ENCODE measurements at places on chromosomes 7 and 10.

DNA sequence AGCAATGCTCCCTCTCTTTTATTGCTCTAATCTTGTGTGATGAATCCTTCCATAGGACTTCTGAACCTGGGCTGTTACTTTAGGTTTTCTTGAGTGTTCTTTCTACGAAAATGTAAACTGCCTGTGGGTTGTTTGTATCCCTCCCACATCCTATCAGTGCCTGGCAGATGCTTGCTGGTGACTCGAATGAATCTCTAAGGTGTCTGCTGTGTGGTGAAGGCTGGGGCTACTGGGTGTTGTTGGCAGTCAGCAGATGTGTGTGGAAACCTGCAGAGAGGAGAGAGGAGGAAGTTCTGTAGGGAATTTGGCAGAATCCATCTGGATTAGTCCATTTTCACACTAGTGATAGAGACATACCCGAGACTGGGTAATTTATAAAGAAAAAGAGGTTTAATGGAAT, 639.4 kb downstream of the CALN1 start:
- no peak for DNase-seq

DNA sequence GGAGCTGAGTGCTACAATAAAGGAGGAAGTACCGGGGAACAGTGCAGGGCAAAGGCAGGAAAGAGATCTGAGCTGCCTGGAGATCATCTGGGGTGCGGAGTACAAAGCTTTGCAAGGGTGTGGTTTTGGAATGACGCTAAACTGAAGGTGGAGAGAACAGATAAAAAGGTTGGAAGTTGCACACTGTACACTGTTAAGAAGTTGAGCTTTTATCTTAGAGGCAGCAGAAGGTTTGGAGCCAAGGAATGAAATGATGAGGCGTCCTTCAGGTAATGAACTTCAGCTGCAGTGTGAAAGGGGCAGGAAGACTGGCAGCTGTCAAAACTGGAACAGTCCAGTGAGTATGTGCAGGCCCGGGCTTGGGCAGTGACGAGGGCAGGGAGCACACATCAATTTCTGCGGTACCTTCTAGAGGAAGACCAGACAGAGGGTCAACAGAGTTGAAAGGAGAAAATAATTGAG, 7.2 kb upstream of the ANKRD61 start:
- no peak for DNase-seq

GRCh38 chr7:42831718-42832522, 80.0 kb downstream of the C7orf25 start:
- no peak for DNase-seq

GRCh38 chr10:77182803-77183202, 454.8 kb downstream of the KCNMA1 start:
- DNase-seq, result no peak

- DNase-seq, result no peak
These were observed 5.8 kb downstream of the MALRD1 start for GRCh38 chr10:19054289-19054835.

- DNase-seq, result no peak
These were observed 1173.5 kb upstream of the AUTS2 start for GRCh38 chr7:68424658-68425297.

DNA sequence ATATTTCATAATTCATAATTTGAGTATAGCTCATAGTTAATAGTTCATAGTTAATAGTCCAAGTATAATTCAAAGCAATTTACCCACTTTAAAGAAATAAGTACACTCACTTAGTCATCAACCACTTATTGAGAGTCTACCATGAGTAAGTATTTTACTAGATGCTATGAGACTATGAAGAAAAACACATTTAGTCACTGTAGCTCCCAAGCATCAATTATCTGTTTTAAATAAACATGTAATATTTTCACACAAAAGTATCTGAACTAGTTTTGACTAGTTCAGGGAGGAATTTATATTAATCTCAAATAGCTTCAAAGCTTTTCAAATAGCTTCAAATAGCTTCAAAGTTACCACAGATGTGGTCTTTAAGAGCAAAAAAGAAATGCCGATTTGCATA, 119.2 kb downstream of the ANK3 start:
- no peak for DNase-seq

DNA sequence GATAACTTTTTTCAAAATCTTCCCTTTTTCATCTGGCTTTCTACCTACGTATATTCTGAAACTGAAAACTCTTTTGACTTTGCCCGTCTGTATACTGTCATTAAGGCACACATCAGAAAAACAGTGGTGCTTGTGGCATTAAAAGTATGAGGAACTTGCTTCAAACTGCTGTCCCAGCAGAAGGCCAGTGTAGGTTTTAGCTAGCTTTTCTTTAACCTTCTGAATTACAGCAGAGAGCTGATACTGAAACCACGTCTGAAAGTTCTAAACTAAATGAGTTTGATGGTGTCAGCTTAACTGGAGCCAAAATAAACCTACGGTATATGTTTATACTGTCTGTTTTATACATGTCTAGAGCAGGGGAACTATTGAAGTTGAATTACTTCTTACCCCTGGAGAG, 283.4 kb downstream of the TFEC start:
- DNase-seq, result no peak

DNA sequence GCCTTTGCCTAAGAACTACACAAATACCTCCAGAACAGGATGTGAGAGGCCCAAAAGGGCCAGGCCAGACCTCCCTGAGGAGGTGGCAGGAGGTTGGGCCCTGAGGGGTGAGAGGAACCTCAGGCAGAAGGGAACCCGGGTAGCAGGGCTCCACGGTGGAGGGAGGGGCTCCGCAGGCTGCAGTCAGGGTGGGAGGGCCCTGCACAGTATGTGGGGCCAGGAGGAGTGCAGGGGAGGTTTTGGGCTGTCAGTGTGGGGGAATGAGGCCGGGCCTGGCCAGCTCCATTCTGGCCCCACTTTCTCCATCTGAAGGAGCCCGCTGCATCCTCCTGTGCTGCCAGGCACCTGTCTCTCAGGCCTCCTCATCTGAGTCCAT, 25.9 kb downstream of the DNAJB12 start:
- DNase-seq, result no peak

DNA sequence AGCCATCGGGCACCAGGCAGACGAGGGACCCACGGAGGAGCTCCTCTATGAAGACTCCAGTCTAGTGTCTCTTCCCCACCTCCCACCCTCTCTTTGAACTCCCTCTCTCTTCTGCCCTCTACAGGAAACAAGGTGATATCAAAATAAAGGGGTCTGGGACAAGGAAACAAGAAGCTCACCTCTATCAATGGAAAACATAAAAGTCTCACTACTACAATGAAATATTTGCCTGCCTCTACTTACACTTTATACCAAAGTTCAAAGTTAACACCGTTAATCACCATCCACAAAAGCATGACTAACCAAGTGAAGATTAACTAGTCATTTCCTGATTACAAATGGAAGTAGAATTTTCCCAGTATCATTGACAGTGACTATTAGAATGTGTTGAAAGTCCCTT, 82.2 kb downstream of the PARD3 start:
- DNase-seq, result no peak

DNA sequence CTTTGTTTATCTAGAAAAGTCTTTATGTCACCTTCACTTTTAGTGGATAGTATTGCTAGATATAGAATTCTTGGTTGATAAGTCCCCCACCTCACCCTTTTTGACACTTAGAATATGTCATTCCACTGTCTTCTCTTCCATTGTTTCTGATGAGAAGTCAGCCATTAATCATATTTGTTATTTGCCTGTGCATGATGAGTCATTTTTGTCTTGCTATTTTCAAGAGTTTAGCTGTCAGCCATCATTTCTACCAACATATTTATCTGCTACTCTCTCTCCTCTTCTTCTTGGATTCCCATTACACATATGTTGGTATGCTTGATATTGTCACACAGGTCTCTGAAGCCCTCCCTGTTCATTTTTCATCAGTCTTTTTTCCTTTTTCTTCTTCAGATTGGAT, 160.8 kb upstream of the TCF7L2 start:
- no peak for DNase-seq

GRCh38 chr10:18238870-18239485, 98.8 kb downstream of the CACNB2 start:
- no peak for DNase-seq

DNA sequence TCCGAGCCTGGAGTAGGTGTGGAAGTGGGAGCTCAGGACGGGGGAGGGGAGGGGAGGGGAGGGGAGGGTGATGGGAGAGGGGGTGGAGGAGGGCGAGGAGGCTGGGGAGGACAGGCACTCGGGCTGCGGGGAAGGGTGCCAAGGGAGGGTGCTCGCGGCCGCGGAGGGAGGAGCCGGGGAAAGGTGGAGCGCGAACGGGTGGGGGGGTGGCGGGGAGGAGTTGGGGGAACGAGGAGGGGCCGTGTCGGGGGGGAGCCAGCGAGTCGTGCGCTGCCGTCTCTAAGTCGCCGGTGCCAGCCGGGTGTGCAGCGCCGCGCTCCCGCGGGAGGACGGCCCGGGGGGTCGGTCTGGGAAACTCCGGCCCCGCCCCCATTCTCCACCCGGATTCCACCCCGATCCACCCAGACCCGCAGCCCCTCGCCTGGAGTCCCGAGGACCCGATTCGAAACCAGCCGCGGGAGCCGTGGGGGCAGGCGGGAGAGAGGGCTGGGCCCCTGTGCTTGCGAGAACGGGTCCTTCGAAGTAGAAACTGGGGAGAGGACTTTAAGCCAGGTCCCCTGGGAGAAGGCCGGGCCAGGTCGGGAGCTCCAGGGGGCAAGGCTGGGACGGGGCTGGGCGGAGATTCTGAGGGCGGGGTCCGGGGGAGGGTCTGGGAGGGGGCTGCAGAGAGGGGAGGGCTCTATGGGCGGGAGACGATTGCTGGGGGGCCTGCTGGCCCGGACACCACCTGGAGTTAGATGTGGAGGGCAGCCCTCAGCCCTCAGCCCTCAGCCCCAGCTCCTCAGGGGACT, at the start of gene ZNF467:
Gene ZNF467 (minus strand): TSS at position 143 of the 791 bp plus-strand sequence. CDS start 2,556 bp downstream, outside the sequence.
- peak; percentile 60 for DNase-seq

GRCh38 chr10:120421250-120421649, 35.8 kb upstream of the PLPP4 start:
- DNase-seq, result no peak

GRCh38 chr10:86392723-86393094, 26.1 kb upstream of the GRID1 start:
- DNase-seq, result no peak

- no peak for DNase-seq
These were observed 101.7 kb upstream of the ZNF438 start for GRCh38 chr10:31133251-31133791.

GRCh38 chr10:32459051-32459698, 13.2 kb downstream of the CCDC7 start:
- DNase-seq, result peak; percentile 37

GRCh38 chr7:155831807-155832524, 19.7 kb upstream of the SHH start:
- DNase-seq, result no peak

DNA sequence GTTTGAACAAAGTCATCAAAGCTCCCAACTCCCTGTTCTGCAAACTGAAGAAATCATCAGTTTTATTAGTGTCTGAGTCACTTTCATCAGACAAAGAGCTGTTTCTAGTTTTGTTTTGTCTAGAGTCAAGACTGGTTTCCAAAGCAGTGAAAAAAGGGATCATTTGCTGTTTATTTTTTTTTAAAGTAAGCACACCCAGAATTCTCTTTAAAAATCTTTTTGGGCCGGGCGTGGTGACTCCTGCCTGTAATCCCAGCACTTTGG, 972.0 kb upstream of the CELF2 start:
- no peak for DNase-seq

DNA sequence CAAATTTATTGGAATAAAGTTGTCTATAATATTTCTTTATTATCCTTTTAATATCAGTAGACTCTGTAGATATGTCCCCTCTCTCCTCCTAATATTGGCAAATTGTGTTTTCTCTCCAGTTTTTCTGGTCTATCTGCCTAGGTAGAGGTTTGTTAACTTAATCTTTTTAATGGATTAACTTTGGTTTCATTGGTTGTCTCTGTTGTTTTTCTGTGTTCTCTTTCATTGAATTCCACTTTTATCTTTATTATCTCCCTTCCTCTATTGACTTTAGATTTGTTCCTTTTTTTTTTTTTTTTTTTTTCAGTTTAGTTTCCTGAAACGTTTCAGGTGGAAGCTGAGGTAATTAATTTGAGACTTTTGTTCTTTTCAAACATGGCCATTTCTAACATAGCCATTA, 10.6 kb downstream of the PLEKHS1 start:
- no peak for DNase-seq

- DNase-seq, result no peak
These were observed 304.8 kb downstream of the GLRX3 start for GRCh38 chr10:130440971-130441370.

- no peak for DNase-seq
These were observed 182.8 kb downstream of the TCERG1L start for GRCh38 chr10:131128731-131129130.

- no peak for DNase-seq
These were observed 27.4 kb upstream of the HSPA12A start for GRCh38 chr10:116769791-116770190.

- DNase-seq, result peak; percentile 56
These were observed 165.7 kb downstream of the NPSR1 start for GRCh38 chr7:34823650-34824258.

DNA sequence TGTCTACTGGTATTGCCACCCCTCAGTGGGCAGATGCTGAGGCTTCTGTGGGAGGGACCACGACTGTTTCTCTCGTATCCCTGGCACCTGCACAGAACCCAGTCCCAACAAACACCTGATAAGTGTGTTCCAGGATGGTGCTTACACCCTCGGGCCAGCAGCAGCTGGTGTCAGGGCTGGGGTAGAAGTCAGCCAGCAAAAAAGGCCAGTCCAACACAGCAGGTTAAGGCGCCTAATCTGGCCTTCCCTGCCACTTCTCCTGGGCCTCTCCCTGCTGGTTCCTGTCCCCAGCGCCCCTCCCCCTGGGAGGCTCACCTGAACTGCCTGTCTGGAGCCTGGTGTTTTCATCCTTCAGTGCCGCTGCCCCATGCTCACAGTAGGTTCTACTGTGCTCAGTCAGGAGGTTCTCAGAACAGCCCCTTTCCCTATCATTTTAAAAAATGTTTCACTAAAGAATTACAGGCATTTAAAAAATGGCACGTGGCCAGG, 20.0 kb downstream of the PODXL start:
- DNase-seq, result no peak

GRCh38 chr10:124541076-124541903, 79.7 kb downstream of the LHPP start:
- no peak for DNase-seq

GRCh38 chr7:114444196-114444595, 29.6 kb downstream of the FOXP2 start:
- no peak for DNase-seq

DNA sequence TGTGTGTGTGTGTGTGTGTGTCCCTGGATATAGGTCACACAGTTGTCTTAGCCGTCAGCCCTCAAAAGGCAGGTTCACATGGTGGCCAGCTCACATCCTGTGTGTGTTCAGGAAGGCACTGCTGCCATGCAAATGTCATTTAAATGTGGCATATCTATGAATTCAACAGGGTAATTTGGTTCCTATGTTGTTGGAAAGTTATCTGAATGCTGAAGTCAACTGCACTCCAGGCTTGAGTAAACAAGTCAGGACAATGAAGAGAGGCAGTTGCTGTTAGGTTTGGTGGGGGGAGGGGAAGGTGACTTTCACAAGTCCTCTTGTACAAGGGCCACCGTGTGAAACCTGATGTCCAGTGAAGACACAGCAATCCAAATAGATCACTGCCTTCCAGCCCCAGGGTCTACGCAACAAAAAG, 61.1 kb downstream of the PTPRE start:
- no peak for DNase-seq
